ENCODE measurements at places on chromosomes 13 and 19.

GRCh38 chr13:99624936-99625540 lies 123.8 kb downstream of the TM9SF2 start:
- no peak for DNase-seq

DNA sequence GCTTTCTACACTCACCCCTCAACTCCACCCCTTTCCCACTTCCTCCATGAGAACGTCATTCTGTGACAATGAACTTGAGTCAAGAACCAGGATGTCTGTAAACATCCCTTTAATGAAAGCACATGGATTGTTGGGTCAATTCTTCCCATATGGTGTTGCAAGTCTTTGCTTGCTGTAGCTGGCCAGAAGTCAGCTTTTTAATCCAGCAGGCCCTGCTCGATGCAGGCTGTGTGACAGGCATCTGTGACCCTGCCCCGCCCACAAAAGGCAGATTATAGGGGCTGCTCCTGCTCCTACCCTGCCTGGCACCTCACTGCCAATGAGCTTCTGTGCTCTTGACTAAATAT lies 78.0 kb downstream of the STARD13 start:
- DNase-seq = no peak

DNA sequence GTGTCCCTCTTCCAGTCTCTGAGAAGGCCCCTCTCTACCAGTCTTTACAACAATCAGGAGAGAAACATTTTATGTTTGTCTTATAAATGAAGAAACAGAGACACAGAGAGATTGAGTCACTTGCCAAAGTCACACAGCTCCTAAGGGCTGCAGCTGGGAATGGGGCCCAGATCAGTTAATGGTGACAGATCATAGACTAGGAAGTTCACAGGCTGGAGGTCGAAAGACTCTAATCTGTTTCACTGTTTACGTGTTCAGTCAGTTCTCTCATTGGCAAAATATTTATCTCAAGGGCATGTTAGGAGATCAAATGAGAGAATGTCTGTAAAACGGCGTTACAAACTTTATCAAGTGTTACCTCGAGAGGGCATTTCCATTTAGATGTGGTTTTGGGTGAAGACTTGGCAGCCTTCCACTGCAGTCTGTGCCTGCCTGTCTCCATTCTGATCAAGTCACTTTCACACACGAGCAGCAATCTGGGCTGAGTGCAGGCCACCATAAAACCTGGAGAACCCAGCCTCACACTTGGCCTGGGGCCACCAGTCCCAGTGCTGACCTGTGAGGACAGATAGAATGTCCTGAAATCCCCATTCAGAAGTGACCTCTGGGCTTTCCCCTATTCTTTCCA lies 65.1 kb downstream of the SIAH3 start:
- no peak for DNase-seq

DNA sequence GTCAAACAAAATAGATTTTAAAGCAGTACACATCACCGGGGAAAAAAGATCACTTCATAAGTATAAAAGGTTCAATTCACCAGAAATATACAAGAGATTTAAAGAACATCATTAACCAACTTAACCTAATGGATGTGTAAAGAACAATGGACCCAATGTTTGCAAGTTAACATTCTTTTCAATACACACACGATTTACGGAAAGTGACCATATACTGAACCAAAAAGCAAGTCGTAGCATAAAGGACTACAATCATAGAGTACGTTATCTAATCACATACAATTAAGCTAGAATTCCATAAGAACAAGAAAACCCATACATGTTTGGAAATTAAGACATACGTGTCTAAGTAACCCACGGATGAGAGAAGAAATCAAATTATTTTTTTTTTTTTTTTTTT lies 9.6 kb downstream of the TGDS start:
- DNase-seq = no peak

GRCh38 chr19:19120308-19121231 lies 17.7 kb downstream of the TMEM161A start:
- no peak for DNase-seq

- DNase-seq = no peak
Measured at GRCh38 chr19:37077501-37077933, 716 bp upstream of the ZNF420 start.

GRCh38 chr19:50022823-50023222 lies 2.3 kb downstream of the VRK3 start:
- no peak for DNase-seq

DNA sequence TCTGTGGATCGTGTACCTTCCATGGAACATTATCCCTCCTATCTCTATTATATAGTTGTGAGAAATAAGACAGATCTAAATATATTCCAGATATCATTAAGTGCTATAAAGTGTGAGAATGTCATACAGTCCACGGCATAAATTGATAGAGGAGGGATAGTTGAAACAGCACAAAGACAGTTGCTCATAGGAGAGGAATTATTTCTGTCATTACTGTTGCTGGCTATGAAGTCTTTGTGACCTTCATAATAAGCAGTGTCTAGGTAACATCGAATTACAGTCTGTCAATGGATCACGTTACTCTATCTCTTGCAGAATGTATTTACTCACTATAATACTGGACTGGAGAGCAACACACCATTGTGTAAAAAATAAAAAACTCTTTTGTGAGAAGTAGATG lies 671.5 kb upstream of the PCDH20 start:
- DNase-seq = no peak

DNA sequence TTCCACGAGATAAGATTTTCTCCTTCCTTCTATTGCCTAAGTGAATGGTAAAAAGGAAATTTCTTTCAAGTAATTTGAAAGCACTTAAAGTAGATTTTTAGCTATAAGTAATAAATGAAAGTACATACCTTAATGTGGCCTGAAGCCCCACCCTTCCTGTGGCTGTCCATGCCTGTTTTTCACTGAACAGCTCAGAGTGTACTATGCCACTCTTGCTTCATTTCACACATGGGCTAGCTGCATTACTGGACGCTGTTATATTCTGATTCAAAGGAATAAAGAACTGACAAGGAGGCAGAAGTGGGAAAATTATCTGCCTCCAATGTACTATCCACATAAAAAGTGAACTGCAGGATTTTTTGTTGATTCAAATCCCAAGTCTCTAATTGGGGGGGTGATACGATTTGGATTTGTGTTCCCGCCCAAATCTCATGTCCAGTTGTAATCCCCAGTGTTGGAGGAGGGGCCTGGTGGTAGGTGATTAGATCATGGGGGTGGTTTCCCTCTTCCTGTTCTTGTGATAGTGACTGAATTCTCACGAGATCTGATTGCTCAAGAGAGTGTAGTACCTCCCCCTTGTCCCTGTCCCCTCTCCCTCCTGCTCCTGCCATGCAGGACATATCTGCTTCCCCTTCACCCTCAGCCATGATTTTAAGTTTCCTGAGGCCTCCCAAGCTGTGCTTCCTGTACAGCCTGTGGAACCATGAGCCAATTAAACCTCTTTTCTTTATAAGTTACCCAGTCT lies 154.7 kb upstream of the SGCG start:
- no peak for DNase-seq

GRCh38 chr13:103573446-103573845 lies 507.2 kb upstream of the SLC10A2 start:
- no peak for DNase-seq

- DNase-seq = no peak
Measured at GRCh38 chr13:103192511-103193135, 126.4 kb upstream of the SLC10A2 start.

- no peak for DNase-seq
Measured at GRCh38 chr19:4817467-4818277, 13.8 kb downstream of the TICAM1 start.

GRCh38 chr19:3378352-3379150 lies 12.2 kb downstream of the NFIC start:
- no peak for DNase-seq

- no peak for DNase-seq
Measured at GRCh38 chr13:112799394-112799793, 109.6 kb downstream of the ATP11A start.

DNA sequence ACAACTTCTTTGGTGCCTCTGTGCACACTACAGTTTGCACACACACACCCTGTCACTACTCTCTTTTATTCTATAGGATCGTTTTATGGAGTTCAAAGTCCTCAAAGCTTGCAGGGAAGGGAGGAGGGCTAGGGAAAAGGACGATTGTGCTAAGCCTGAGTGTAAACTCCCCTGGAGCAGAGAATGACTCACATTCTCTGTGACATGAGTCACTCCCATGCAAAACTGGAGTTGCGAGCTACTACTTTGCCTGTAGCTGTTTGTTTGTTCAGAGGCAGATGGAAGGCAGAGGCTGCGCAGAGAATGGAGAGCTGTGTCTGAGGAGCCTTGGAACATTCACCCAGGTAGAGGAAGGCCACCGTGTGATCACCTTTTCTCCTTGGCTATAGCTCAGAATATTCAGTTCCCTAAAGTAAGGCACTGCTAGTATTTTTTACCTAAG lies 80.5 kb upstream of the MBNL2 start:
- DNase-seq = no peak

DNA sequence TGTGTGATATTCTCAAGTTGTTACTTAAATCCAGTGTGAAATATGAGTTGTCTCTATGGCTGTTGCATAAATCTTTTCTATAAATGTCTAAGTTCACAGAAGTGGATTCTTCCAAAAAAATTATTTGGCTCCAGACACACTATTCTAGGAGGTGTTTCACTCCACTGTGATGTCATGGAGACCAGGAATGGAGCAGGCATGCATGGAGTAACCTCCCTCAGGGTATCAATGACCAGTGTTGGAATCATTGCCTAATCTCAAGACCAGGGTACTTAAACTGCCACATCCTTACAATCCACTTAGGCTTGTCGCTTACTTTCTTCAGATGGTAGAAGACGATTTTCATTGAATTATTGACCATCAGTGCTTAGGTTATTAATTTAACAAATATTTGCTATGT lies 55.4 kb downstream of the LRRC63 start:
- DNase-seq = no peak

GRCh38 chr19:16457954-16458331 lies 13.8 kb downstream of the EPS15L1 start:
- no peak for DNase-seq
